Stimulated activated CD4-positive, alpha-beta T cell treated with anti-CD3 and anti-CD28 coated beads, Interleukin-4, amount 100 ng/mL, for 24 hours (primary cell): ENCODE measurements at places on chromosomes 11 and 22.

DNA sequence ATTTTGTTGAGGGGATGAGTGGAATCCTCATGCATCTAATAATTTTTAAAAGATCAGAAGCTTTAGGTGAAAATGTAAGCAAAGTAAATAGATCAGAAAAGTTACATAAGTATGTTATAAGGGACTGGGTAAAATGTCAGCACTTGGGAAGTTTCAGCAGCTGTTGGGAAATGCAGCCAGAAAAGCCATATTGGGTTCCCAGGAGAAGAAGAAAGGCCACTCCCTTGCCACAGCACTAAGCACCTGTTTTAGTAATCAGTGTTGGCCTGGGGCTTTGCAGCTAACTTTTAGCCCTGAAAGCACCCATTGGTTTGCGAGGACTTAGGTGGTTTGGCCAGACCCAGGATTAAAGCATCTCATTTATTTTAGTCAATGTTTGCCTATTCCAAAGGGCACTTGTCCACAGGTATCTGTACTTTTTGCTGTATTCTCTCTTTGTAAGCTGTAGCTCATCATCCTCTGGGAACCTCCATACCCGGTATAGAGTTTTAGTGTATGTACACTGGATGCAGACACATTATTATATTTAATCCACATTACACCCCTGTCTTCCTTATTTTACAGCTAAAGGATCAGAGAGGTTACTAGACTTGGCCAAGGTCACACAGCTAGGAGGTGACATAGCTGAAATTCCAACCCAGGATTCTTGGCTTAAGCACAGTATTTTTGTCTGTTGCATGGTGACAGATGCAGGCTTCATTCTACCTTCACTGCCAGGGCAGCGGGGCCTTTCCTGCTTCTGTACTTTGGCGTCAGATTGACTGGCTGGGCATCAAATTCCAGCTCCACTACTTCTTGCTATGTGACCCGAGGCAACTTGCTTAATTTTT lies 127.7 kb upstream of the SESN3 start:
- no peak for DNase-seq

DNA sequence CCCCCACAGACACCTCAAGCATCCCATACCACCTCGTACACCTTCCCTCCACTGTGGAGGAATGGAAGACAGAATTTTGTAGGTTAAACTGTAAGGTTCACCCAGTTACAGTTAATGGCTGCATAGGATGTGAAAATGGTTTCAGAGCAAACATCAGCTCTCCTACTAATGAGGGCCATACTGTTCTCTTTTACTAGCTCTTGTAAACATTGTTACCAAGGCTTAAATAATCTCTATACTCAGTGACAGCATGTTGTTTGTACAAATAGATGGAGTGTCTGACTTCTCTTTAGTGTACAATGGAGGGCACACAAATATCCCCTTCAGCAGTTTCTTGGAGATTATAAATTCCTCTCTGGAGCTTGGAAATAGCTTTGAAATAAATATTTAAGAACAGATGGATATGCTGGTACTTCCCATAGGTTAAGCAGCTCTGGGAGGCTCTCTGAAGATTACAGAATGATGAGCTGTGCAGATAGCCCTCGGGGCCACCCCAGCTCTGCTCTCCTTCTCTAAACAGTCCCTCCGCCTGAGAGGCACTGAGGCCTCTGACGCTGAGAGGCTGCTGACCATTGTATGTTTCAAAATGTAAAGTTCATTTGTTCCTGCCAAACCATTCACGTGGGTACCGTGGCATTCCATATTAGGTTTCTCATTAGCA lies 25.7 kb downstream of the TTC12 start:
- no peak for DNase-seq

- no peak for DNase-seq
Measured at GRCh38 chr11:109864834-109865547, 228.2 kb upstream of the ZC3H12C start.

- no peak for DNase-seq
Measured at GRCh38 chr22:24952837-24953383, 394 bp downstream of the KIAA1671 start.

DNA sequence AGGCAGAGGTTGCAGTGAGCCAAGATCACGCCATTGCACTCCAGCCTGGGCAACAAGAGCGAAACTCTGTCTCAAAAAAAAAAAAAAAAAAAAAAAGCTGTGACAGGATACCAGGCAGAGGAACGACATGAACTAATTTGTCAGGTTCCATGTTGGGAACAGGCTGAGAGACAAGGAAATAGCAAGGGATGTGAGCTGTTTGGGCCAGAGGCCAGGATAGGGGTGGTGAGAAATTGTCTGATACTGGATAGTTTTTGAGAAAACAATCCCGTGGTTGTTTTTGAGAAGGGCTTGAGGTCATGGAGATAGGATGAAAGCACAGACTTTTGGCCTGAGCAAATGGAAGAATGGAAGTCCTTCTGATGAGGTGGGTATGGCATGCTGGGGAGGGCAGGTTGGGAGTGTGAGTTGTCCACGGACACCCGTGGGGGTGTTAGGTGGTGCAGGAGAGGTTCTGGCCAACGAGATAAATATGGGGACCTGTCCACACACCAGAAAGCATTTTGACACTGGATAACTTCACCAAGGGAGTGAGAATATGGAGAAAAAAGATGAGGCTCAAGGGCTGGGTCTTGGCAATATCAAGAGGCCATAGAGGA lies 13.7 kb downstream of the PIWIL3 start:
- no peak for DNase-seq
